CD4-positive, alpha-beta T cell treated with Interleukin-17A for 4 hours (primary cell): ENCODE measurements at places on chromosomes 7 and 10.

- no peak for DNase-seq
These were observed 102.0 kb downstream of the PKD1L1 start for GRCh38 chr7:47846138-47846836.

GRCh38 chr7:24152356-24152755, 131.6 kb upstream of the NPY start:
- no peak for DNase-seq

GRCh38 chr7:152894295-152895170, 135.0 kb downstream of the ACTR3B start:
- DNase-seq, result peak; percentile 12

- DNase-seq, result no peak
These were observed 85.9 kb upstream of the PLXDC2 start for GRCh38 chr10:19730167-19730906.

GRCh38 chr7:93092757-93093370, 24.9 kb downstream of the SAMD9 start:
- no peak for DNase-seq

DNA sequence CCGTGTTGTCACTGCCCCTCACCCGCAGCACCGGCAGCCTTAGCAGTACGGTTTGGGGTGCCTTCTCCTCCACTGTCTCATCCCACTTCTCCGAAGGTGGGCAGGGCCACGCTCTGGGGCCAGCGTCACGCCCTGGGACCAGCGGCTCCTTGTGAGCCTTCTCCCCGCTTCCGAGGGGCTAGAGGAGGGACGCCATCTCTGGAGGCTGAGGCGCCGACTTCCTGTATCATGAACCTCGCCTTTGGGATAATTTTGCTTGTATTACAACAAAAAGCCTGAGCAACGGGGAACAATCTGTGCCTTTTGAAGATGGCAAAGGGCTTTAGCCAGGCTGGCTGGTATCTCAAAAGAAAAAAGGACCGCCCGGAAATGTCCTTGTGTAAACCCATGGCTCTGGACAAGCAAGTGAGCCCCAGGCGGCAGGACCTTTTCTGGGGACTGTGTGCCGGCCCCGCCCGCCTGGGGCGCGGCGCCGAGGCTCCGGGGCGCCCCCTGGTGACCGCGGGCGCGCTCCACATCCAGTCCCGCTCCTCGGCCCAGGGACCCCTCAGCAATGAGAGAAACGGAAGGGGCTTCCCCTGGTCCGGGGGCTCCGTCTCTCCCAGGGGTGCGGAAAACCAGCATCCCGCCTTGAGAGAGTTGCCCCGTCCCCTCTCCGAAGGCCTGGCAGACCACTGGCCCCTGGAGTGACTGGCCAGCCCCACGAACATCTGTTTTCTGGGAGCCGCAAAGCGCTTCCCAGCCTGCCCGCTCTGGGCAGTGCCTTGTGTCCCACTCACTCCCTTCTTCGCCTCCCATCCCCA, 3.8 kb downstream of the DEPP1 start:
- DNase-seq, result peak; percentile 77

DNA sequence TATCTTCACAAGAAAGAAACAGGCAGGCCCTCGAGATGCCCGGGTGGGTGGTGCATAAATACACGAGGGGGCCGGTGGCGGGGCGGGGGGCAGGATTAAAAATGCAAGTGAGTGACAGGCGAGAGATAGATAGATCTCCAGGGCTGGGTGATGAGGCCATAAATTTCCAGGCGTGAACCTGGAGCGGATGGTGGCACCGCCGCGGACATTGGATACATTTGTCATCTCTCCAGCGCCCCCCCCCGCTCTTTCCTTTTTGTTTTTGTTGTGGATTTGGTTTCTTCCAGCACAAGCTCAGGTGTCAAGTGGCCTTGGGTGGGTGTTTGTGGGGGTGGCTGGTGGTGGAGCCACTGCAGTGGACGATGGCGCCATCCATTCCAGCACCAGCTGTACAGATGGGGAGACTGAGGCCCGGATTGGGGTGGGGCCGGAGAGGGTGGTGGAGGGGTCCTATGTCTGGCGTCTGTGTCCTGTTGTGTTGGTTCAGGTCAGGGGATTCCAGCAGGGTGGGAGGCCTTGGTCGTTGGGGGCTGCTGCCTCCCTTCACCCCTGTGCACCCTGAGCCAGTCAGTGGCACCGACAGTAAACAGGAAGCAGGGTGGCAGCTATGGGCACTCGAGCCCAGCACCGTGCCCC, 2.9 kb downstream of the ELFN1 start:
- no peak for DNase-seq
